Effector memory CD4-positive, alpha-beta T cell (primary cell): ENCODE measurements at places on chromosomes 5 and 9.

- DNase-seq, result no peak
These were observed 633.8 kb downstream of the SLCO4C1 start for GRCh38 chr5:101662263-101662662.

DNA sequence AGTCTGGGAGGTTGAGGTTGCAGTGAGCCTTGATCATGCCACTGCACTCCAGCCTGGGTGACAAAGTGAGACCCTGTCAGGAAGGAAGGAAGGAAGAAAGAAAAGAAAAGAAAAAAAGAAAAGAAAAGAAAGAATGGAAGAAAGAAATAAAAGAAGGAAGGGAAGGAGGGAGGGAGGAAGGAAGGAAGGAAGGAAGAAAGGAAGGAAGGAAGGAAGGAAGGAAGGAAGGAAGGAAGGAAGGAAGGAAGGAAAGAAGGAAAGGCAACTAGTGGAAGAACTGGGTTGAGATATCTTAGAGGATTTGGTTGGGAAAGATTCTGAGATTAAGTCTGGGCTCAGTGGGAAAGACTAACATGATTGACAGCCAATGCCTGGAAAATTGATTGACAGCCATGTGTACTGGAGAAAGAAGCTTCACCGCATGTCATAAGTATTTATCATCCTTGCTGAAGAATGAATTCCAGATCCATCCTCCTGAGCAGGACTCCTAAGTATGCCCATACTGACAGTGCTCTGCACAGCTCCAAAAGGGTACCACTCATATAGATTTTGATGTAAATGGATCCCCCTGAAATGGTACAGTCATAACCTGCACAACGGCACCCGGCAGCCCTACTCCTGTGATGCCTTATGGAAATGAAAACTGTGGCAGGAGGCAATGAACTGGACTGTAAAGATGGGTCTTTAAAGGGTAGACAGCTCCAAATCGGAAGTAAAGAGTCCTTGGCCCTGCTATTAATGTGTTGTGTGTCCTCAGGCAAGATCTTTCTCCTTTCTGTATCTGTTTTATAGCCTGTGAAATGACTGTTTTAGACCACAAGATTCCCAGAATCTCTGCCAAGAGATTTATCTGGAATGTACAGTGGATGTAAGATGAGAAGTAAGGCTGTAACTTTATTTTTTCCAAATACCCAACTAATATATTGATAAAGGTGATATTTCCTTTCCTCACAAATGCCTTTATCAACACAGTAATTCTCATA is 16.9 kb upstream of the ADRA1B start:
- DNase-seq, result no peak

DNA sequence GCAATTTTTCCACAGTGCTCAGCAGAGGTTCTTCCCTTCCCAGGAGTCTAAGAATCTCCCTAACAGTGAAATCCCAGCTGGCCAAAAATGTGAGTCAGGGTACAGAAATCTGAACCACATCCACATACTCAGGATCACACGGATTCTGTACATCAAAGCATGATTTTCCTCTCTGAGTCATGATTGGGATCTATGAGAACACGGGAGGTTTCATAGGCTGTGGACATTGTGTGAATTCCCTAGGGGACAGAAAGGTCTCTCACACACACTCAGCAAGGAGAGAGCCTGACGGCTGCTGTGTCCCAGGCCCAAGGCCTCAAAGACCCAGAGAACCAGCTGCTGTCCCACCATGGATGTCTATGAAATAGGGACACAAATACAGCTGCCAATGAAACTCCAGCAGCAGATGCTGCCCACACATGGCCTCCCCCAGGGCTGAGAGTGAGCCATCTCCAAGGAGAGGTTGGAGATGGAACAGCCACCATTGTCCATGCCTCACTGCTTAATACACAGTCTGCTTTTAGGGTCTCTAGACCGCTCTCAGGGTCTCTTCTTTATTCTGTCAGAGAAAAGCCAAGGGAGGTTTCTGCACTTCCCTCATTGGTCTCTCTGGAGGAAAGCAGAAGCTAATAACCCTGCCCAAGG is 102.7 kb downstream of the ADAMTS12 start:
- no peak for DNase-seq

DNA sequence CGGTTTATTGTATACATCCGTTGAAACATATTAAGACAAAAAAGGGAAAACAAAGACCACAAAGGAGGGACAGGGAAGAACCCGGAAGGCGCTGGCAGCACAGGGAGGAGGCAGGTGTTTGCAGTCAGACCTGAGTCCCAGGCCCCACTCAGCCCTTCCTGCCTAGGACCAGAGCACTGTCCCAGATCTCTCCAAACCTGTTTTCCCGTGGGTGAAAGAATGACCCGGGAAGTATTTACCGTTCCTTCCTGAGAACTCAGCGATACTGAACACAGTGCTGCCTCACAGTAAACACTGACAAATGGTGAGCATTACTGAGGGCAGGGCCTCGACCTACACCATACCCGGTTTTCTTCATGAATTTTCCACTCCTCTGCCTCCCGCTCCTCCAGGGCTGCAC is 1.2 kb downstream of the ABO start:
- DNase-seq, result no peak

DNA sequence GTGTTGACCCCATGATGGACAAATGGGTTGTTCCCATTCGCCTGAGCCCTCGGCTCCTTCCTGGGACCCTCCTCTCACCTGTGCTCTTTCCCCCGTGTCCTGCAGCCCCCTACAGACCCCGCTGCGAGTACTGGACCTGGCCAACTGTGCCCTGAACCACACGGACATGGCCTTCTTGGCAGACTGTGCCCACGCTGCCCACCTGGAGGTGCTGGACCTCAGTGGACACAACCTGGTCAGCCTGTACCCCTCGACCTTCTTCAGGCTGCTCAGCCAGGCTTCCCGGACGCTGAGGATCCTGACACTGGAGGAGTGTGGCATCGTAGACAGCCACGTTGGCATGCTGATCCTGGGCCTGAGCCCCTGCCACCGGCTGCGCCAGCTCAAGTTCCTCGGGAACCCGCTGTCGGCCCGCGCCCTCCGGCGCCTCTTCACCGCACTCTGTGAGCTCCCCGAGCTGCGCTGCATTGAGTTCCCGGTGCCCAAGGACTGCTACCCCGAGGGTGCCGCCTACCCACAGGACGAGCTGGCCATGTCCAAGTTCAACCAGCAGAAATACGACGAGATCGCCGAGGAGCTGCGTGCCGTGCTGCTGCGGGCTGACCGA is 3.4 kb downstream of the LRRC14B start:
- no peak for DNase-seq

DNA sequence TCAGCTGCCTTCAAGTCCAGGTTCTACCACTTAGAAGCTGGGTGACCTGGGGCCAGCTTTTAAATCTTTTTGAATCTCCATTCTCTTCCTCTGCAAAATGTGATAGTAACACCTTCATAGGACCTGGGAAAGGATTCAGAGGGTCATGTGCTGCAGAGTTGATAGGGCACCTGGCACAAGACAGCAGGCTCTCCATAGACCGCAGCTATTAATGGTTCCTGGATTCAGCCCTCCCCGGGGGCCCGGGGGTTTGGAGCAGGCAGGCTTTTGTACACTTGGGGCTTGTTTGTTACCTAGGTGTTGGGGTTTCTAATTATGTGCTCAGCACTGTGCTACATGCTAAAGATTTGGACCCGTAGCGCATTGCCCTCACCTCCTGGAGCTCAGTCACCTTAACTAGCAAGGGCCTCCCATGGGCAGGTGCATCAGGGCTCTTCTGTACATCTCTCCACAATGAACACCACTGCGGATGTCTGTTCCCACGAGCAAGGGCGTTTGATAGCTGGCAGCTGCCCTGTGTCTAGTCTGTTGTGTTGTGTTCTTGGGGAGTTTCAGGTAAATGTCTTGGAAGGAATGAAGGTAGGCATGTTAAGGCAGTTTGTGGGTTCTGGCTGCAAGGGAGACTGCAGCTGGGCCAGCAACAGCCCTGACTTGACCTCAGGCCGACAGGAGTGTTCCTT is 12.1 kb downstream of the PRRC2B start:
- no peak for DNase-seq
